ENCODE measurements at places on chromosomes 1 and 21. TPM values are rescaled to one million over a fixed set of nuclear protein-coding genes. Genes with fewer than 3 reads are reported as not detected.

The FALEC gene
- not detected for total RNA-seq

The OPN3 gene
- total RNA-seq, result 49.4 TPM

The GJA4 gene
- not detected for total RNA-seq

The CRYBG2 gene
- total RNA-seq, result not detected

The FMO2 gene
- under 0.01 TPM for total RNA-seq

The S100A7 gene
- total RNA-seq, result not detected
